Naive thymus-derived CD8-positive, alpha-beta T cell (primary cell): ENCODE measurements at places on chromosomes 11 and 22.
A peak's percentile ranks its signal among the peaks of the same experiment; 100 is the strongest.

GRCh38 chr22:17472932-17473331 lies 90.4 kb upstream of the SLC25A18 start:
- H3K27ac ChIP-seq, result no peak overlapping the region
- H3K27me3 ChIP-seq, result peaks cover 50% of the 10 kb centered on the region
- H3K4me3 ChIP-seq, result no peak overlapping the region
- no peaks in the 10 kb centered on the region for H3K4me1 ChIP-seq
- no peaks in the 10 kb centered on the region for H3K36me3 ChIP-seq

GRCh38 chr11:2142300-2142759 lies 3.1 kb upstream of the IGF2 start:
- peaks cover 48% of the 10 kb centered on the region for H3K27me3 ChIP-seq
- no peak for DNase-seq
- H3K27ac ChIP-seq, result no peak overlapping the region

DNA sequence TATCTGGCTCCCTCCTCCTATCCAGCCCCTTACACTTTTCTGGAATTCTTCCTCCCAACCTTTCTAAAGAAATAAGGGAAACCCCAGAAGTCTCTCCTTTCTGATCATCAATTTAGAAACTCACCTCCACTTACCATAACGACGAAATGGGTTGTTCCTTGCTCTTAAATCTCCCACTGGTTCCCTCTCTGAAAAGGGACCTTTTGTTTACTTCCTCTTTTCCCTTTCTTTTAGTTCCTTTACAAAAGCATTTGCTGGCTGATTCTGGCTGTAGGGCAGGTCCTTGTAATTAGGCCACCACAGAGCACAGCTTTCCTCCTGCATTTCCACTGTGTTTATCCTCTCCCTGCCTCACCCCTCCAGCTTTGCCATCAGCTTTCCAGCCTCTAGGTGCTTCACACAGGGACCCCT lies 12.0 kb downstream of the JAML start:
- H3K27ac ChIP-seq, result peak overlapping the region; percentile 96
- H3K36me3 ChIP-seq, result peaks cover 62% of the 10 kb centered on the region
- no peak for DNase-seq
- H3K4me3 ChIP-seq, result peak overlapping the region; percentile 86
- H3K27me3 ChIP-seq, result no peaks in the 10 kb centered on the region
- H3K4me1 ChIP-seq, result peaks cover 82% of the 10 kb centered on the region

GRCh38 chr22:25024895-25025294 lies 72.4 kb downstream of the KIAA1671 start:
- no peaks in the 10 kb centered on the region for H3K36me3 ChIP-seq
- peaks cover 15% of the 10 kb centered on the region for H3K27me3 ChIP-seq
- no peak for DNase-seq
- H3K4me3 ChIP-seq, result no peak overlapping the region
- no peaks in the 10 kb centered on the region for H3K4me1 ChIP-seq
- no peak overlapping the region for H3K27ac ChIP-seq

DNA sequence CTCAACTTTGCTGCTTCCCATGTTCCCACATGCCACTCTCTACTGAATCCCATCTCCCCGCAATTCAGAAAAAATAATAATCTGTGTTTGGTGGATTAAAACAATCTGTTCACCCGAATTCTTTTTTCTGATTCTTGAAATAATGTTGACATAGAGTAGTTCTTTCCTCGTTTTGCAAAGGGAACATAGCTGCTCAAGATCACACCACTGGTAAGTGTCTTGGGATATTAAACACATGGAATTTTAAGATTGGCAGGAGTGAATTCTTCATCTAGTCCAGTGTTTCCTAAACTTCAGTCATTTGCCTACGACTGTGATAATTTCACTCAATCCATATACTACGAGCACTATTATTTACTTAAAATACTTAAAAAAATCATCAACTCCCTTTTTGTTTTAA lies 6.0 kb downstream of the ELF5 start:
- no peak overlapping the region for H3K4me3 ChIP-seq
- H3K4me1 ChIP-seq, result no peaks in the 10 kb centered on the region
- no peak overlapping the region for H3K27ac ChIP-seq
- H3K36me3 ChIP-seq, result no peaks in the 10 kb centered on the region
- H3K27me3 ChIP-seq, result no peaks in the 10 kb centered on the region

- DNase-seq, result no peak
- no peak overlapping the region for H3K4me3 ChIP-seq
- no peaks in the 10 kb centered on the region for H3K27me3 ChIP-seq
- H3K4me1 ChIP-seq, result peaks cover 28% of the 10 kb centered on the region
Measured at GRCh38 chr11:77400271-77400670, 73.6 kb downstream of the PAK1 start.

GRCh38 chr11:124878759-124879492 lies 13.7 kb downstream of the ROBO3 start:
- no peak overlapping the region for H3K27ac ChIP-seq
- H3K4me1 ChIP-seq, result peaks cover 44% of the 10 kb centered on the region
- H3K4me3 ChIP-seq, result peak overlapping the region; percentile 25
- no peaks in the 10 kb centered on the region for H3K27me3 ChIP-seq

DNA sequence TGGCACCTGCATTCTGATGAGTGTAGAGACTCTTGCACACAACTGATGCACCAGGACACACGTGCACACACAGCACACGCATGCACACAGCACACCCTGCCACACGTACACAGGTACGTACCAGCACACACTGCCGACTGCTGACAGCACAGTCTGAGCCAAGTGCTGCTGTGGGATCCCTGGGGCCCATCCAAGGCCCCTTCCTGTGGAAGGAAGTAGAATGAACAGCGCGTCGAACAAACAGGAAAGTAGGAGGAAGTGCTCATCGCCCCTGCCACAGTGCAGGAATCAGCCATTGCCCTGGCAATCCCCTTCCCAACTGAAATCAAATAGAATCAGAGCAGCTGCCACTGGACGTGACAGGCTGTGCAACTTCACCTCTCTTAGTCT lies 57.9 kb downstream of the CD82 start:
- no peaks in the 10 kb centered on the region for H3K36me3 ChIP-seq
- H3K4me3 ChIP-seq, result no peak overlapping the region
- peak overlapping the region; percentile 51 for H3K27ac ChIP-seq

DNA sequence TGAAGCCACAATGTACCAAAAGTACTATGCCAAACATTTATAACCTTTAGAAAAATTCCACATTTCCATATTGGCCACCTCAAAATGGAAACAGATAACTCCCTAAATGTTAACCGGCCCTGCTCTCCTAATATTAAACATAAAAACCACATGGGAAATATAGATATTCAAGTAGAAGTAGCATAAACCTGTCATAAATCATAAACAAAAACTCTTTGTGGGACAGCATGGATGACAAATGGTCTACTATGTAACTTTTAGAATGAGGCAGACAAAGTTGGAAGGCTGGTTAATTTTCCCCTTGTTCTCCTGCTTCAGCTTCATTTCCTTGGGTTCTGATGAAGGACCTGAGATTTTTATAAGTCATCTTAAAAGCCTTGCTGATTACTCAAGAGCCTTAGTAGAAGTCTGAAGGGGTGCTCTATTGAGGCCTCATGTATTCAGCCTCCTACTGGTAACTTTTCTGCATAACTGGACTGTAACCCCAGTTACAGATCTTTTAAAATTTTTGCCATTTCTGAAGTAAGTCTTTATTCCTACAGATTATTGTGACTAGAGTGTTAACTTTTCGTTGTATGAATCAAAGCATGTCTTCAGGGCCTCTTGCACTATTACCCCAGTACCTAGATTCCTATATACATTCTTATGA lies 116.4 kb downstream of the STIM1 start:
- H3K4me1 ChIP-seq, result peaks cover 32% of the 10 kb centered on the region
- H3K27ac ChIP-seq, result no peak overlapping the region
- no peaks in the 10 kb centered on the region for H3K27me3 ChIP-seq
- peaks cover 21% of the 10 kb centered on the region for H3K36me3 ChIP-seq

GRCh38 chr11:35012467-35013191 lies 96.2 kb downstream of the PDHX start:
- no peaks in the 10 kb centered on the region for H3K27me3 ChIP-seq
- DNase-seq, result peak; percentile 42
- H3K36me3 ChIP-seq, result no peaks in the 10 kb centered on the region
- H3K27ac ChIP-seq, result peak overlapping the region; percentile 91

- no peak overlapping the region for H3K27ac ChIP-seq
- no peaks in the 10 kb centered on the region for H3K27me3 ChIP-seq
- no peak for DNase-seq
- H3K36me3 ChIP-seq, result no peaks in the 10 kb centered on the region
- H3K4me3 ChIP-seq, result no peak overlapping the region
- no peaks in the 10 kb centered on the region for H3K4me1 ChIP-seq
Measured at GRCh38 chr11:13772223-13773046, 104.0 kb downstream of the FAR1 start.

- no peaks in the 10 kb centered on the region for H3K4me1 ChIP-seq
- no peak for DNase-seq
- no peaks in the 10 kb centered on the region for H3K36me3 ChIP-seq
Measured at GRCh38 chr11:109023036-109023435, 358.2 kb downstream of the DDX10 start.

- H3K4me3 ChIP-seq, result no peak overlapping the region
- no peaks in the 10 kb centered on the region for H3K27me3 ChIP-seq
- H3K36me3 ChIP-seq, result no peaks in the 10 kb centered on the region
- H3K27ac ChIP-seq, result no peak overlapping the region
- H3K4me1 ChIP-seq, result peaks cover 31% of the 10 kb centered on the region
Measured at GRCh38 chr11:72520815-72521214, 86.5 kb upstream of the CLPB start.

DNA sequence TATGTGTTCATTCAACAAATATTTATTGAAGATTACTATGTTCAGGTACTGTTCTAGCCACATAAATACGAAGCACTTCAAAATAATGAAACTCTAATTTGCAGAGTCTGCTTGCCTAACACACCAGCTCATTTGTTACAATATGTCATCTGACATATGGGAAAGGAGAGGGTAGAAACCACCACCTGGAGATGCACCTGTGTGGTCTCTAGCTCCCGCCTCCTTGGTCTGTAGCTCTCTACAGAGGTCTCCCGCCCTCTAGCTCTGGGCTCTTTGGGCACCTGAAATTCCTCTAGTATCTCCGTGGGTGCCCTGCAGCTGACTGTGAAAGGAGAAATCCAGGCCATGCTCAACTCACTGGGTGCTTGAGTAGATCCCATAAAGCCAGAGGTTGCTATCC lies 51.4 kb upstream of the DBX1 start:
- no peak overlapping the region for H3K27ac ChIP-seq
- H3K36me3 ChIP-seq, result no peaks in the 10 kb centered on the region

DNA sequence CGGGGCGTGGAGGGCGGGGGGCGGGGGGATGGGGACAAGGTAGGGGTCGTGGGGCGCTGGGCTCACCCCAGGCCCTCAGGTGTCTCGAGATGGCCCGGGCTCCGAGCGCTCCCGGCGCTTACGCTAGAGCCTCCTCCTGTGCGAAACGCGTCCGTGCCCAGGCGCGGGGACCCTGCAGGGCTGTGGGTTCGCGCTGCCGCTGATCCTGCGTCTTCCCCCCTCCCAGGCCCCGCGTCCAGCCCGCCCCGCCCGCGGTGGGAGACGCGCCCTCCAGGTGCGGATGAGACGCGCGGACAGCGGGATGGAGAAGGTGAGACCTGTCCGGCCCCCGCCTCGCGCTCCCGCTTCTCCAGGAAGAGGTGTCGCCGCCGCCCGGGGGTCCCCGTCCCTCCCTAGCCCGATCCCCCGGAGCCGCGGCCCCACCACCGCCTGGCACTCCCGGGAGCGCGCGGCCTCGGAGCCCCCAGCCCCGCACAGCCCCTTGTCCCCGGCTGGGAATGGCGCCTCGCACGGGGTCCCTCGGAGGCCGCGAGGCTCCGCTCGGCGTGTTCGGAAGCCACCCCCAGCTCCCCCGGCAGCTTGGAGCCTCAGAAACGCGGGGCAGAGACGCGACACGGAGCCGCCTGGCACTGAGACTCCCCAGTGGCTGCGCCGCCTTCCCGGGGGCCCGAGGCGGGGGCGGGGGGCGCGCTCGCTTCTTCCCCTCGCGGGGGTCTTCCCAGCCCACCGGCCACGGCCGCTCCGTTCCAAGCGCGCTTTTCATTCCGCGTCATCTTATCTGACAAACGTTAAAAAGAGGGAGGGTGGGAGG lies 27.6 kb upstream of the TOLLIP start:
- no peak overlapping the region for H3K4me3 ChIP-seq
- H3K4me1 ChIP-seq, result peaks cover 19% of the 10 kb centered on the region
- no peaks in the 10 kb centered on the region for H3K36me3 ChIP-seq
- H3K27ac ChIP-seq, result no peak overlapping the region
- peak; percentile 52 for DNase-seq

DNA sequence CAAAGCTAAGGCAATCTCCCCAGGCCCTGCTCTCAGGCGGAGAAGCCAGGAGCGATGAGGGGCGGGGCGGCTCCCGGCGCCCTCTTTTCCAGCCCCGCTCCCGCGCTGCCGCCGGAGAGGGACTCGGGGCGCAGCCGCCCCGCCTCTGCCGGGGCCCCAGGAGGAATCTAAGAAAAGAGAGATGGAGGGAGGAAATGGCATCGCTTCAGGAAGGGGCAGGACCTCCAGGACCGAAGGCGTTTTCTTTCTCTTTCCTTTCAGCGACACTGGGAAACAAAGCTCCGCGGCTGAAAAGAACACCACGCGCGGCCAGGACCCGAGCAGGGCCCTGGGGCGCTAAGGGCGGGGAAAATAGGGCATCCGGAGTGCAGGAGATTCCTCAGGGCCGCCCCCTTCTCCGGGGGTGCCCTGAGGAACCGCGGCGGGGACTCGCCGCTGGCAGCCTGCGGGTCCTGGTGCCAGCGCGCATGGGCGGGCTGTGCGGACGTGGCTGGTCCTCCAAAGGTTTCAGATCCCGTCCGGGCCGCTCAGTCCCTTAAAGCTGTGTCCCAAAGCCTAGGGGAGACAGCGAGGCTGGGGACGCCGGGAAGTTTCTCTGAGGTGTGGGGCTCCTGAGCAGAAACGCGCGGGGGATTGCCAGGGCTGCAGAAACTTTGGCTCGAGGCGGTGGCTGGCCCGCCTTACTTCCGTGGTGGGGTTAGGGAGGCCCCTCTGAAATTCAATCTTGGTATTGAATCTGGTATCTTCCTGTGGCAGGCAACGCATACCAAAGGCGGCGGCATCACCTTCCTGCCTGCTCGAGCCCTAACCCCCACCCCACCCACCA lies 2.8 kb upstream of the BSX start:
- DNase-seq, result no peak
- H3K27me3 ChIP-seq, result peaks cover 77% of the 10 kb centered on the region
- no peak overlapping the region for H3K27ac ChIP-seq

DNA sequence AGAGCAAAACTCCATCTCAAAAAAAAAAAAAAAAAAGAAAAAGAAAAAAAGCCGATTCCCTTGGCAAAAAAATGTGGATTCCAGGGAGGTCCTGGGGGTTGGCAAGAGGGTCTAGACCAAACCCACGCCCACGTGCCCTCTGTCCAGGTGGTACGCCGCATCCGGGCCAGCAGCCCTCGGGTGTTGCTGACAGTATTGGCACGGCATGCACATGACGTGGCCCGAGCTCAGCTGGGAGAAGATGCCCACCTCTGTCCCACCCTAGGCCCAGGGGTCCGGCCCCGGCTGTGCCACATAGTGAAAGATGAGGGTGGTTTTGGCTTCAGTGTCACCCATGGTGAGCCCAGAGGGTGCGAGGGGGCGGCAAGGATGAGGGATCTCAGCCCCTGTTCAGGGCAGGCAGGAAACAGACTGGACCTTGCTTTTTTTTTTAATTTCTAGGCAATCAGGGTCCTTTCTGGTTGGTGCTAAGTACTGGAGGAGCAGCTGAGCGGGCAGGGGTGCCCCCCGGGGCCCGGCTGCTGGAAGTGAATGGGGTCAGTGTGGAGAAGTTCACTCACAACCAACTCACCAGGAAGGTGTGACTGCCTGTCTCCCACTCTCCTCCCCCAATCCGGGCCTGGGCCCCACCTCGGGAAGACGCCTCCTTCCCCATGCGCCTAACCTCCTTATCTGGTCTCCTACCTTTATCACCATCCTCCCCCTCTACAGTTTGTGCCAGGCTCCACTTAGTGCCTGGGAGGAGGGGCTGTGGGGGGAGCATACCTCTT lies 2.0 kb downstream of the NHERF4 start:
- peak overlapping the region; percentile 59 for H3K27ac ChIP-seq
- H3K36me3 ChIP-seq, result no peaks in the 10 kb centered on the region
- H3K27me3 ChIP-seq, result no peaks in the 10 kb centered on the region
- no peaks in the 10 kb centered on the region for H3K4me1 ChIP-seq
- no peak for DNase-seq
